Stimulated activated CD8-positive, alpha-beta memory T cell treated with anti-CD3 and anti-CD28 coated beads, Interleukin-12 subunit alpha, Interleukin-12 subunit beta, amount 100 ng/mL, for 4 hours (primary cell): ENCODE measurements at places on chromosomes 16 and 17.

- no peak for DNase-seq
These were observed 189.4 kb downstream of the RAB11FIP4 start for GRCh38 chr17:31580706-31581490.

- DNase-seq = peak; percentile 4
These were observed 44.4 kb upstream of the MED13 start for GRCh38 chr17:62109378-62109902.

GRCh38 chr16:47142821-47143676, 696 bp downstream of the NETO2 start:
- peak; percentile 37 for DNase-seq

- DNase-seq = no peak
These were observed 13.8 kb downstream of the ARSG start for GRCh38 chr17:68305142-68305541.

DNA sequence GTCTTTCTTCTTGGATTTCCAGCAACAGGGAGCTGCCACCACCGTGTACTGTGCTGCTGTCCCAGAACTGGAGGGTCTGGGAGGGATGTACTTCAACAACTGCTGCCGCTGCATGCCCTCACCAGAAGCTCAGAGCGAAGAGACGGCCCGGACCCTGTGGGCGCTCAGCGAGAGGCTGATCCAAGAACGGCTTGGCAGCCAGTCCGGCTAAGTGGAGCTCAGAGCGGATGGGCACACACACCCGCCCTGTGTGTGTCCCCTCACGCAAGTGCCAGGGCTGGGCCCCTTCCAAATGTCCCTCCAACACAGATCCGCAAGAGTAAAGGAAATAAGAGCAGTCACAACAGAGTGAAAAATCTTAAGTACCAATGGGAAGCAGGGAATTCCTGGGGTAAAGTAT, 389.0 kb downstream of the MAF start:
- no peak for DNase-seq

GRCh38 chr16:50602531-50603205, 54.5 kb downstream of the NKD1 start:
- no peak for DNase-seq

- DNase-seq = no peak
These were observed 188.5 kb downstream of the LGALS9B start for GRCh38 chr17:20278805-20279204.

GRCh38 chr16:59190731-59191130, 456.6 kb upstream of the GOT2 start:
- no peak for DNase-seq

DNA sequence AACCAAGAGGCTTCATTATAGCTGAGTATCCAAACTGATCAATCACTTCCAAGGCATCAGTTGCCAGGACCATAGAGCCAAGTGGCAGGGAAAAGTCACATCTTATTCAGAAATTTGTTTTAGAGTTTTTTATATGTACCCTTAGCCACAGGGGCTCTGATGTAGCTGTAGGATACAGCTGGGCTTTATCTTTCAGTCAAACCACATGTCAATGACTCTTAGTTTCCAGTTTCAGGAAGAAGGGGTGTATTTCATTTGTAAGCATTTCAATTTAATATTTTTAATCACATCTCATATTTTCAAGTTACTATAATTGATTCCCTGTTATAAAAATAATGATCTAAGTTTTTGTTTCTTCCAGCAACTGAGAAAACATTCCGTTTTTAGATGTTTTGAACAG, 2.9 kb upstream of the FLCN start:
- no peak for DNase-seq

GRCh38 chr16:59432896-59433295, 698.8 kb upstream of the GOT2 start:
- DNase-seq = no peak

DNA sequence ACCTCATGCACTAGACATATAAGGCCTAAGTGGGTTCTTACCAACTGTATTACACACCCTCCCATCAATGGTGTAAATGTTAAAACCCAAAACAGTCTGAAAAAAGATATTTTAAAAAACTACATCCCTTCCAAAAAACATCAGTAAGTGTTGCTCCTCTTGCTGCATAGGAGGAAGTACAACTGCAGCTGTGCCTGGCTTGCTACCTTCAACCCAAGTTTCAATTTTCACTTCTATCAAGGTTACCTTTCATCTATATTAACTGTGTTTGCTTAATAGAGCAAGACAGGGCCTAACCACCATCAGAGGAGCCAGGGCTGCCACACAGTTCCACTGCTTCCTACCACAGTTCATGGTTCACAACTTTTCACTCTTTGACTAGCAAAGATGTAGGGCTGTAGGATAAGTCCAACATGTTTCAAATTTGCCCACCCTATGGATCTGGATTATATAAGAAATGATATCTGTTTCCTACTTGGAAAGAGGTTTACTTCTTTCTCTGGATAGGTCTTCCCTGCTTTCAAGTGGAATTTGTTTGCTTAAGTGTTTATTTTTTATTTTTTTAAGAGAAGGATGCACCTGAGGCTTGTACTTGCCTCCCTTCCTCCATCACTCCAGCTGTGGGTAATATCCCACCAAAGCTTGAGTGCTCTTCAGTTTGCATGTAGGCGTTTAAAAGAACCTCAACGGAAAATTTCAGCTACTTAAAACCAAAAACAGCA, 56.7 kb downstream of the GRB7 start:
- DNase-seq = no peak

- no peak for DNase-seq
These were observed 19.2 kb upstream of the ABAT start for GRCh38 chr16:8655184-8655717.

DNA sequence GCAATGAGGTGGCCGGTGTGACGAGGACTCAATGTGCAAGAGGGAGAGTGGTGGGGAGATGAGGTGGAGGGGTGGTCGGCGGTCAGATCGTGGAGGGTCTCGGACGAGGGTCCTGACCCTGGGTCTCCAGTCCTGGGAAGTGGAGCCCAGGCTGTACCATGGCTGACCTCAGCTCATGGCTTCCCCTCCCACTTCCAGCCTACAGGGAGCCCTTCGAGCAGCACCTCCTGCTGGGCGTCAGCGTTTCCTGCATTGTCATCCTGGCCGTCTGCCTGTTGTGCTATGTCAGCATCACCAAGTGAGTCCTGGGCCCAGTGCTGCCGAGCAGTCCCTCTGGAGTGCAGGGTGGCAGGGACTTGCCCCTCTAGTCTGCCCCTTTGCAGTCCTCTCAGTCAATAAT, 41.8 kb downstream of the IL4R start:
- no peak for DNase-seq

DNA sequence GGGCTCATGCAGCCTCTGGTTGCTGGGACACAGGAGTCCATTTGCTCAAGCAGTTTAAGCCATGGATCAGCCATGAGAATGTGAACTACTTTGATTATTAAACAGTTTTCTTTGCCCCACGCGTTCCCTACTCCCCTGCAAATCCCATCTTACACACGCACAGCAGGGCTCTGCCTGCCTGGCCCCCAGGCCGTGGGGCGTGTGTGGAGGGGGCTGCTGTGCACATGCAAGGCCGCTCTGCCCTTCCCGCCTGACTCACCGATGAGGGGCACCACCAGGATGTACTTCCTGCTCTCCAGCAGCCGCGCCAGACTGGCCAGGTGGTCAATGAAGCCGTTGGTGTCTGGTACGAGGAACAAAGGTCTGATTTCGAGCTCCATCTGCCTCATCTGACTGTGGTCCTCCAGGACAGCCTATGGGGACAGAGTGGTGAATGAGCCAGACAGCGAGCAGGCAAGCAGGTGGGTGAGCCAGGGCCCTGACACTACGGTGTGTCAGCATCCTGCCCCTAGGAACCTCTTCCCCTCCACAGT, 13.7 kb downstream of the HIC1 start:
- no peak for DNase-seq

GRCh38 chr16:35492225-35492624, 2032.8 kb downstream of the TP53TG3F start:
- no peak for DNase-seq

- DNase-seq = no peak
These were observed 44.8 kb upstream of the NOG start for GRCh38 chr17:56548661-56549060.

- DNase-seq = no peak
These were observed 28.6 kb downstream of the MYLK3 start for GRCh38 chr16:46719528-46719927.

DNA sequence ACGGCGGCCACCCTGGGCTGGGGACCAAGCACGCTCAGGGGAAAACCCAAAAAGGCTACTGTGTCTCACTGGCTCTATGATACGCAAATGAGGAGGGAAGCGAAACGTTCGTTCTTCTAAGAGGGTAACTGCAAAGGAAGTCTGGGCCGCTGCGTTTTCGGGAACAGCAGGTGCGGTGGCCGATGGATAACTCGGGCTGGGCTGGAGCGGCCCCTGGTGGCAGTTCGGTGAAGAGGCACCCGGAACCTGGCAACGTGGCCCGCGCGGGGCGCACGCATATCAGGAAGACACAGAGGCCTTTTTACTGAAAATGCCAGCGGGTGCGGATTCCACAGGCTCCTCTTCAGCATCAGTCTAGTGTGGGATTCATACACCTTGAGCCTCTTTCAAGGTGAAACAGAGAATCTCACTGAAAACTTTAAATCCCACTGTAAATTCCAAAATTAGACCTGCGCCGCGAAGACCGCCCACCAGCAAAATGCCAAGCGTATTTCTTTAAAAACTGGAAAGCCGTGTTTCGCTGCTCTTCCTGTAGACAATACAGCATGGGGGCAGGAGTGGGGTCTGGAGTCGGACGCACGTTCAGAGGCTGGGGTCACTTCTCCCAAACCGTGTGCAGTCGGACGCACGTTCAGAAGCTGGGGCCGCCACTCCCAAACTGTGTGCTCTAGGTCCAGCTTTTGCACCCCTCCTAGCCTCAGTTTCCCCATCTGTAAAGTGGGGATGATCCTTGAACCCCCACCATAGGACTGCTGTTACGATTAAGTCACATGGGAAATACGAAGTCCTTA, 44.4 kb upstream of the METTL9 start:
- DNase-seq = peak; percentile 85

- DNase-seq = no peak
These were observed 7.2 kb downstream of the SHCBP1 start for GRCh38 chr16:46614006-46614405.

- no peak for DNase-seq
These were observed 184.4 kb downstream of the SNX29 start for GRCh38 chr16:12160815-12161550.

- no peak for DNase-seq
These were observed 59.7 kb downstream of the SNX20 start for GRCh38 chr16:50621452-50621792.

DNA sequence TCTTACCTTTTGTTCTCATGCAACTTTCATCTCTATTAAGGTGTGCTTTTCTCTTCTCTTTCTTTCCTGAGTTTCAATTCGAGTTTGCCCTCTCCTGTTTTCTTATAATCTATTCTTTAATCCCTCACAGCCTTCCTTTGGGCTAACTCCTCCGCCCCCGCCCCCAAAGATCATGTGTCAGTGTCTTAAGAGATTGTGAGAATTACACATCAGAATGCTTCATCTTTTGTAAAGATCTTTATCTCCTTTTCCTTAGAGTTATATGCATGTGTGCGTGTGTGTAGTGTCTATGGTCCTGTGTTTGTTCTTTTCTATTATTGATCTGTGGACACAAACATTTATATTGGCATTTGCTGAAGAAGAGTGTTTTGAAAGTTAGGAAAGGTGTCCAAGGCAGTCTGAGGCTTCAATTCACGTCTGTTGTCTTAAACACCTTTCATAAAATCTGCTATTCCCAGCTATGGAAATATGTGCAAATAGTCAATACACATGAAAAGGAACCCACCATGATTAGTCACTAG, 6.1 kb upstream of the ALDH3A2 start:
- no peak for DNase-seq

GRCh38 chr16:2927010-2927646, 15.4 kb downstream of the FLYWCH1 start:
- DNase-seq = peak; percentile 67

GRCh38 chr17:63369233-63369632, 76.9 kb downstream of the CYB561 start:
- no peak for DNase-seq

GRCh38 chr17:80138856-80139426, 8.0 kb downstream of the EIF4A3 start:
- DNase-seq = no peak

DNA sequence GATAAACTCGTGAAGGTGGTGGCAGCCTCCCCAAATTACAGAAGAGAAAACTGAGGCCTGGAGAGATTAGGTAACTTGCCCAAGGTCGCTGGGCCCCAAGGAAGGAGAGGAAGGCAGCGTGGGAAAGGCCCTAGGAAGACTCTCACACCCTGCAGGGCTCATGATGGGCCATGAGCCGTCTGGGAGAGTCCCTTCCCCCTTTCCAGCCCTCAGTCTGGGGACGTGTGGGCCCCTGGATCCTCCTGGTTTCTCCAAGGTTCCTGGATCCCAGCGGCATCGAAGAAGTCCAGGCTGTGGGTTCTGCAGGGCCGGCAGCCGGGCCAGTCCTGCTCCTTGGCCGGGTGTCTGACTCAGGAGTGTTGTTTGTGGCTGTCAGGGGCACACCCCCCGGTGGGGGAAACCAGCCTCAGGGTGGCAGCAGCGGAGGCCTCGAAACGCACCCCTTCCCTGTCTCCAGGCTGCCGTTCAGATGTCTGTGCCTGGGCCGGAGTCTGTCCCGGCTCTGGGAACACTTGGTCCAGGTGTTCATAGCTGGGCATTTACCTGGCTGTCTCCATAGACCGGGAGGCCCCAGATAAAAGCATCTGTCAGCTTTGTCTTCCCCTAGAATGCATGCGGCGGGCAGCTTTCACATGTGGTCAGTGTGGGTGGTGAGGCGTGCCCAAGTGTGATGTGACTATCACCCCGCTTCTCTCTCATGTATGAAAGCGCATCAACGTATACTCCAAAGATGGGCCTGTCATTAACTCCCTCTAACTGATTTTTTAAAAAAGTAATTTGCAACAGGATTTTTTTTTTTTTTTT, 3.7 kb upstream of the RAP1GAP2 start:
- DNase-seq = peak; percentile 73

GRCh38 chr16:19871721-19872120, 12.9 kb downstream of the GPRC5B start:
- DNase-seq = no peak

GRCh38 chr16:2037647-2038381, 9.8 kb downstream of the NTHL1 start:
- DNase-seq = no peak

GRCh38 chr16:5895137-5895536, 797.5 kb upstream of the EEF2KMT start:
- no peak for DNase-seq

- DNase-seq = no peak
These were observed 53.9 kb upstream of the ERCC4 start for GRCh38 chr16:13866073-13866472.

DNA sequence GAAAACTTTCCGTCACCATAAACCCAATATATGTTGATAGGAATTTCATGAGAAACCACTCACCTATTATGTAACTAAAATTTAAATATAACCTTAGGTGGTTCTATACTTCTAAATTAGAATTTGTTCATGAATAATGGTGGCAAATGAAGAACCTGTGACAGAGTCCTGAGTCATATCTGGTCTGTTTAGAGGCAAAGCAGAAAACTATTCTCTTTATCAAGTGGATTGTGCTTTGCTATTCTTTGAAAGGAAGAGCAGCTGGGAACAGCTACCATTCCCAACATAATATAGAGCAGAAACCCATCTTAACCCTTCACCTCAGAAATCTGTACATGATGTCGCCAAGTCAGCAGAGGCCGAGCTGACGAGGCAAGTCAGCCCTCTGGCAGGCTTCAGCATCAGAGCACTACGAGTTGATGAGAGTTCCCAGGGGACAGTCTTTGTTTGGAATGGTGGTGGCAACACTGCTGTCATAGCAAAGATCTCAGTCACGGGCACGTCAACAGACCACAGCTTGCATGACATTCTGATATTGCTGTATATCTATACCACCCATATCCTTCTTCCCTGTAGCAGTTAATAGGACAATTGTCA, 631.9 kb upstream of the CA10 start:
- no peak for DNase-seq

- DNase-seq = no peak
These were observed 2.1 kb downstream of the HES7 start for GRCh38 chr17:8121681-8122421.

GRCh38 chr17:29846298-29846697, 83.7 kb downstream of the SSH2 start:
- no peak for DNase-seq
